ENCODE measurements at places on chromosomes 3 and 15.

DNA sequence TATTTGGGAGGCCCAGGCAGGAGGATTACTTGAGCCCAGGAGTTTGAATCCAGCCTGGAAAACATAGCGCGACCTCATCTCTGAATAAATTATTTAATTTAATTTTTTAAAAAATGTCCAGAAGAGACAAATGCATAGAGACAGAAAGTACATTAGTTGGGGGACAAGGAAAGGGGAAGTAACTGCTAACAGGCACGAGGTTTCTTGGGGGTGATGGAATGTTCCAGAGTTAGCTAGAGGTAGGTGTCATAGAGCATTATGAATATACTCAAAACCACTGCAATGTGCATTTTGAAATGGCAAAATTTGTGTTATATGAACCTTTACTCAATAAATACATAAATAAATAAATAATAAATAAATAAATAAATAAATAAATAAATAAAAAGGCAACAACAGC, 31.7 kb upstream of the CYP11A1 start:
- DNase-seq, result no peak

DNA sequence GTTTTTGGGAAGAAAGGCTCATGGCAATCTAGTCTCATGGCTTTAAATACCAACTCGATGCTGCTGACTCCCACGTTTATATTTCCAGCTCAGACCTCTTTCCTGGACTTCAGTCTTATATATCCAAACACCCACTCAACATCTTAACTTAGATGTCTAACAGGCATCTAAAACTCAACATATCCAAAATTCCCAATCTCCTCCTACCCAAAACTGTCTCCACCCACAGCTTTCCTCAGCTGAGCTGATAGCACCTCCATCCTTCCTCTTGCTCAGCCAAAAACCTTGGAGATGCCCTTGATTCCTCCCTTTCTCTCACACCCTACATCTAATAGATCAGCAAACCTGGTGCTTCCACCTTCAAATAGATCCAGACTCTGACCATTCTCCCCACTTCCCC, 202.5 kb downstream of the TLE3 start:
- DNase-seq, result no peak

DNA sequence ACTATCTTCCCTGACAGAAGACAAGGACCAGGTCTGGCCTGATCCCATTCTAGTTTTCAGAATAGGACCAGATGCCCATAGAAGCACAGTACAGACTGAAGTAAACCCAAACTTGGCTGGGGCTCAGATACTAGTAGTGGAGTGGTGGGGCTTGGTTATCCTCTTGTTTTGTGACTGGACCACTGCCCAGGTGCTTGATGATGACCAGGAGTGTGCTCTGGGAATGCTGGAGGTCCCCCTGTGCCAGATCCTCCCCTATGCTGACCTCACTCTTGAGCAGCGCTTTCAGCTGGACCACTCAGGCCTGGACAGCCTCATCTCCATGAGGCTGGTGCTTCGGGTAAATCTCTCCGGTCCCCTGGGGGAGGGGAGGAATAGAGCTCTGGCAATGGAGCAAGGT, 36.3 kb downstream of the ESYT3 start:
- DNase-seq, result no peak

- DNase-seq, result no peak
These were observed 9.5 kb downstream of the SLCO2A1 start for GRCh38 chr3:134020135-134020680.

- no peak for DNase-seq
These were observed 46.5 kb downstream of the GUCA1C start for GRCh38 chr3:108907194-108907593.

GRCh38 chr3:13581485-13582365, 32.8 kb downstream of the FBLN2 start:
- no peak for DNase-seq

- no peak for DNase-seq
These were observed 129.7 kb downstream of the NTRK3 start for GRCh38 chr15:88126695-88127431.
